Fibroblast of lung (primary cell): ENCODE measurements at places on chromosomes 2 and 18. TPM values are rescaled to one million over a fixed set of nuclear protein-coding genes. Genes with fewer than 3 reads are reported as not detected.
A peak's percentile ranks its signal among the peaks of the same experiment; 100 is the strongest.

- no peak for DNase-seq
Observed at GRCh38 chr18:39618265-39619003, 2052.8 kb upstream of the CELF4 start.

DNA sequence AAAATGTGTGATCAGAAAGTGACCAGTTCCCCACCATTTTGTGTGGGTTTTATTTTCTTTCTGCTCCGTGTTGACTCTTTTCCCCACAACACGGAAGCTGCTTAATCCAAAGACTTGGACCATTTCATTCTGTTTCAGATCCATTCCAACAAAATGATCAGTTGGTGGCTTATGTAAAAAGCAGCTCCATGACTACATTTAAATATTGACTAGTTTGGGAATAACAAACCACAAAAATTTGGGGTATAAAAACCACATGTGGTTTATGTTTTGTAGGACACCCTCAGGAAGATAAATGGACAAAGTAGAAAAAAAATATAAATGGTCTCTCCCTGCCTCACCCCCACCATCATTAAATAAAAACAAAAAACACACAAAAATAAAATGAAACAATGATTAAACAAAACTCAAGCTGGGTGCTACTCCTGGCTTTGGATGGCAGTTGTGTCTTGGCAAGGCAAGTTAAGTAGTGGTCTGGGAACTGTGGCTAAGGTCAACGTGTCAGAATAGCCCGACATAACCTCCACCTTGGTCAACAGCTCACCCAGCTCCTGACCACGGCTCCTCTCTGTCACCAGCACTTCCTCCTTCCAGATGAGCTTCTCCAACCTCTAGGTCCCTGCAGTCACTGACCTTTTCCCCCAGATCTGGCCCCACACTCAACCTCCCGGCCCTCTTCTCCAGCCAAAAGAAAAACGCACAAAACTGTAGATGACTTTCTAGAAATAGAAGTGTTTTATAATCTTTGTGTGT lies 12.8 kb upstream of the WIPF1 start:
- DNase-seq: peak; percentile 73

- no peak for DNase-seq
Observed at GRCh38 chr2:55017880-55018279, 32.4 kb downstream of the RTN4 start.

DNA sequence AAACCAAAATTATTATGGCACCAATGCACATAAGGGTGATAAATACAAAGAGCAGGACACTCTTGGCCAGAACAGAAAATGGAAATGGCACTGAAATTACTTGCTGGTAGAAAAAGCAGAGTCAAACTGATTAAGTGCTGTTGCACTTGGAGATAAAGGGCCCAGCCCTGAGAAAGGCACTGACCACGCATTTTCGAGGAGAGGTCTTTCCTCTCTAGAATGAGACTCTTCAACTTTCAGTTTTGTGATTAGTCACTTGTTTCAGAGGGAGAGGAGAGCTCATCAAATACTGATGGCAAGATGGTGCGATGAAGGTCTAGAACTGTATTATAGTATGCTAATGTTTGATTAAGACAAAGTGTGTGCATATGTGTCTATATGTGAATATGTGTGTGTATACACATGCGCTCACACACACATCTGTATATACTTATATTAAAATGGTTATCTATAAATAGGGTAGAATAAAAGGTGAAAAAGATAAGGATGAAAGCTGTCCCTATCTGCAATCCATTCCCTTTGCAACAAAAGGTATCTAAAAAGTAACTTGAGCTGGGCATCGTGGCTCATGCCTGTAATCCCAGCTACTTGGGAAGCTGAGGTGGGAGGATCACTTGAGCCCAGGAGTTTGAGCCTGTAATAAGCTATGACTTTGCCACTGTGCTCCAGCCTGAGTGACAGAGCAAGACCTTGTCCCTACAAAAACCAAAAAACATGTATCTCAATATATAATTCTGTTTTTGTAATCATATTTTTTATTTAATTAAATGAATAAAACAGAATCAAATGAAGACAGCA lies 48.8 kb upstream of the ZDBF2 start:
- no peak for DNase-seq

Gene R3HDM1
- total RNA-seq: 5.4 and 12.4 TPM in 2 replicates

Gene GKN1
- total RNA-seq: not detected in 2 replicates

Gene CERKL
- 0.17 TPM in 1 of 2 replicates, not detected in the other for total RNA-seq
